NCI-H2081 (cell line): ENCODE measurements at places on chromosomes 16 and 17.

DNA sequence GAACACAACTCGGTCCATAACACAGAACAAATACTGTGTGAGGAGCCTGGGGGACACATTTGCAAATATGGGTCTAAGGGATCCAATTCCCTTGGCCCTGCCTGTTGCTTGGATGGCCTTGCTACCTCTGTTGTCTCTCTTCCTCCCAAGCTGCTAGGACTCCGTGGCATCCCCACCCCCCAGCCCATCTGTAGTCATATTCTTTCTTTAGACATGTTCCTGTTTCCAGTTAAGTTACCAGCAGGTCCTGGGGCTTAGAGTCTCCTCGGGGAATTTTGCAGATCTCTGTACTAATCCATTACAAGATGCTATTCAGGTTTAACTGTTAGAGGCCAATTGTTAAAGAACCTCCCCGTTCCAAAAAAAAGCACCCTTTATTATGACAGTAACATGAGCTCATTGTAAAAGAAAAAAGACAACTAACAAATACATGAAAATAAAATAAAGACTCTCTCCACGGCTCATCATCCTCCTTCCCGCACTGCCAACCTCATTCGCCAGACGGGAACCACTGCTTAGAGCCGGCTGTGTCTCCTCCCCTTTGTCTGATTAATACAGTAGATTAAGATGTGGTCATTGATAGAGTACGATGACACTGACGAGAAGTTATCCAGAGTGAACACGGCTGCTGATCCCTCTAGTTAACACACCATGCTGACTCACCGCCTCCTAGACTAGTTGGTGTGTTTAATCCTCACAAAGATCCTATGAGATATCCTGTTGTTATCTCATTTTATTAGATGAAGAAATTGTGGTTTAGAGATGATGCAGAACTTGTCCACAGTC is 22.2 kb downstream of the HS3ST4 start:
- no peak for DNase-seq

GRCh38 chr17:44267165-44267455 is 825 bp downstream of the SLC4A1 start:
- no peak for DNase-seq

GRCh38 chr16:6160303-6160702 is 1062.7 kb upstream of the EEF2KMT start:
- DNase-seq: no peak

GRCh38 chr17:81837641-81838040 is 2.8 kb upstream of the PPP1R27 start:
- no peak for DNase-seq

DNA sequence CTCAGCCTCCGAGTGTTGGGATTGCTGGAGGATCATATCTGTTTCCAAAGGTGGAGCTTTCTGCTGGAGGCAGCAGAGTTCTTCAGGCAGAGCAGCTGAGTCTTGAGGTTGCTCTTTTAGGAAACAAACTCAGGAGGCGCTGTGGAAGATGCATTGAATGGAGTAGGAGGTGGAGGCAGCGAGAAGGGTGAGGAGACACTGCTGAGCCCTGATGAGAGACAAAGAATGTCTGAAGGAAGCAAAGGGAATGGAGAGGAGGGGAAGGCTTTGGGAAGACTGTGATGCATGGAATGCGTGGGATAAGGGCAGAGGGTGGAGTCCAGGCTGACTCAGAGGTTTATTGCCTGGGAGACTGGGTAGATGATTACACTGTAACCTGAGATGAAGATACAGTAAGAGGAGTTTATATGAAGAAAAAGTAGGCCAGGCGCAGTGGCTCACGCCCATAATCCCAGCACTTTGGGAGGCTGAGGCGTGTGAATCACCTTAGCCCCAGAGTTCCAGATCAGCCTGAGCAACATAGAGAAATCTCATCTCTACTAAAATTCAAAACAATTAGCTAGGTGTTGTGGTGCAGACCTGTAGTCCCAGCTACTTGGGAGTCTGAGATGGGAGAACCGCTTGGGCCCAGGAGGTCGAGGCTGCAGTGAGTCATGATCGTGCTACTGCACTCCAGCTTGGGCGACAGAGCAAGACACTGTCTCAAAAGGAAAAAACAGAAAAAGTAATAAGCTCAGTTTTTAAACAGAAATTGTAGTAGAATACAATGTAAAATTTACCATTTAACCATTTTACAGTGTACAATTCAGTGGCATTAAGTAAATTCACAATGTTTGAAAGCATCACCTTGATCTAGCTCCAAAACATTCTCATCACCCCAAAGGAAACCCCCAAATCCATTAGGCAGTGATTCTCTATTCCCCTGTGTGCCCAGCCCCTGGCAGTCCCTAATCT is 17.8 kb upstream of the TMEM219 start:
- no peak for DNase-seq

DNA sequence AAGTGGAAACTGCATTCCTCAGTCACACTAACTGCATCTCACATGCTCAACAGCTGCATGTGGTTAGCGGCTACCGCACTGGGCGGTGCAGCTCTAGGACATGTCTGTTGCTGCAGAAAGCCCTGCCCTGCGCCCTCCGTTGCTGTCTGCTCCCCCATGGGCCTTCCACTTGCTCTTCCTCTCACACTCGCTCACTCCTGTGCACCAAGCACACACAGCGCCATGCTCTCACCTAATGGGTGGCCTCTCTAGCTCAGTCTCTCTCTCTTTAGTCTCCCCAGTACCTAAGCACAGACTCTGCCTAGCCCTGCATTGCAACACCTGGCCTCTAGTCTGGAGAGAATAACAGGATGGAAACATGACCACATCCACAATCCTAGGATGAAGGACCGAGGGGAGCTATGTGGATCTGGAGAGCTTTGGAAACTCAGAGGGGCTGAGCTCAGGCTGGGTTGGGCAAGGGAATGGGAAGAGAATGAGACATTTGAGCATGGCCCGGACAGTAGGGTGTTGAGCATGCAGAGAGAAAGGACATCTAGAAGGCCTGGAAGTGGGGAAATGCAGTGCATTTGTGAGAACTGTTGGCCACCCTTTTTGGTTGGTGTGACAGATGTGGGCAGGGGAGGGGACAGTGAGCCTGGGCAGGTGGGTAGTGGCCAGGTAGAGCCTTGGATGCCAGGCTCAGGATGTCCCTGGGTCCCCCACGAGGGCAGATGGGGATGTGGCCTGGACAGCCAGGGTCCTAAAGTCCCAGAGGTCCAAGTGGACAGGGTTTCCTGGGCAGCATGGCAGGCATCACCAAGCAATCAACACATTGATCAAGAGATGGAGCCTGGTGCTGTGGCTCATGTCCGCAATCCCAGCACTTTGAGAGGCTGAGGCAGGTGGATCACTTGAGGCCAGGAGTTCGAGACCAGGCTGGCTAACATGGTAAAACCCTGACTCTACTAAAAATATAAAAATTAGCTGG is 16.1 kb downstream of the SGCA start:
- DNase-seq: no peak

GRCh38 chr17:8469964-8470363 is 34.3 kb downstream of the NDEL1 start:
- no peak for DNase-seq

GRCh38 chr17:13421581-13422130 is 180.1 kb downstream of the HS3ST3A1 start:
- no peak for DNase-seq

GRCh38 chr16:55568207-55568606 is 1.7 kb downstream of the CAPNS2 start:
- DNase-seq: no peak
